SK-N-DZ (cell line): ENCODE measurements at places on chromosomes 16 and 17.
A peak's percentile ranks its signal among the peaks of the same experiment; 100 is the strongest.

- no peak for DNase-seq
These were observed 13.2 kb downstream of the CLUAP1 start for GRCh38 chr16:3513892-3514583.

DNA sequence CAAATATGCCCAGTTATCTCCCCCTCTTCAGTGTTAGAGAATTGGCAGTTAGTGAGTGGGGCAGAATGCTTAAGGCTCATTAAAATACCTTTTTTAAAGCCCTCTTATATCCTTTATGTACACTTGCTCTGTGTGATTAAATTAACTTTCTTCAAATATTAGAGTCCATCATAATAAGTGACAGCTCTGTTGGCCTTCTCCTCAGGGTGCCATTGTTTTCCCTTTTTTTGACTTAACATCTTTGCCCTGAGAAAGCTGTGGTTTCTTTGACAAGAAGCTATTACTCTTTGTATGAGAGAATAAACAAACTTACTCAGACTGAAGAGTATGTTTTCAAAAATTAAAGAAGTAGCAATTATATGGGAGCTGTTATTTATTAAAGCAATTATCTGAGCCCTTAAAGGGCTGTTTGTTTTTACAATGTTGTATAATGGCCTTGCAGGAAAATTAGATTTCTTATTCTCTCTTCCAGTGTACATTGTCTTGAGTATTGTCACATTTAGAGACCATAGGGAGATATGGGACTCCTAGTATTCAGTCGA lies 13.4 kb downstream of the RBBP6 start:
- DNase-seq = no peak

GRCh38 chr17:78450696-78451345 lies 72.4 kb downstream of the PGS1 start:
- DNase-seq = peak; percentile 45

- DNase-seq = no peak
These were observed 66.3 kb upstream of the METRNL start for GRCh38 chr17:83012868-83013778.

GRCh38 chr17:79923974-79924638 lies 84.9 kb upstream of the CBX4 start:
- DNase-seq = peak; percentile 59

- DNase-seq = no peak
These were observed 118.2 kb downstream of the CDK5R1 start for GRCh38 chr17:32604966-32605365.

GRCh38 chr16:47565454-47565853 lies 104.3 kb downstream of the PHKB start:
- DNase-seq = no peak

DNA sequence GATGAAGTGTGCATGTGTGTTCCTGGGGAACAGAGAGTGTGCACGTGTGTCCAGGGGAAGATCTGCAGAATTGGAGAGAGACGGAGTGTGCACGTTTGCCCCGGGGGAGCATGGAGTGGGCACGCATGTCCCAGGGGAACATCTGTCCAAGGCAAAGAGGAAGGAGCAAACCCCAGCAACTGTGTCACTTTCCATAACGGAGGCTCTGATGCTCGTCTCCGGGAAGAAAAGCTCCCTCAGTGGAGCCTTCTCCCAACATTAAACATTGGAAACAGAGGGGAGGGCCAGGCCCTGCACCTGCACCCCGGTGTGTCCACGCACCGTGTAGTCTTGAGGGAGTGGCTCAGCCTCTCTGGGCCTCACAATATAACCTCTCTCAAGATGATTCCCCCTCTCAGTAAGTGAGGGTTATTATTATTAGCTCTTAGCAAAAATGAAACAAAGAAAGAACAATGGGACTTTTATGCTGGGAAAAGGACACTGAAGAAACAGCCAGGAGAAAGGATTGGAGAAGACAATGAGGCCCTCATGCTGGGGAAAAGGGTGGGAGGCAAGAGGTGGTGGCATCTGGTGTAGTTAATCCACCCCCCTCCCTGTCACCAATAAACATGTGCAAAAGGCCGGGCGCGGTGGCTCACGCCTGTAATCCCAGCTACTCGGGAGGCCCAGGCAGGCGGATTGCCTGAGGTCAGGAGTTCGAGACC lies 7.6 kb downstream of the RAB40B start:
- DNase-seq = no peak

- DNase-seq = no peak
These were observed 29.6 kb upstream of the GNAO1 start for GRCh38 chr16:56161658-56162057.

DNA sequence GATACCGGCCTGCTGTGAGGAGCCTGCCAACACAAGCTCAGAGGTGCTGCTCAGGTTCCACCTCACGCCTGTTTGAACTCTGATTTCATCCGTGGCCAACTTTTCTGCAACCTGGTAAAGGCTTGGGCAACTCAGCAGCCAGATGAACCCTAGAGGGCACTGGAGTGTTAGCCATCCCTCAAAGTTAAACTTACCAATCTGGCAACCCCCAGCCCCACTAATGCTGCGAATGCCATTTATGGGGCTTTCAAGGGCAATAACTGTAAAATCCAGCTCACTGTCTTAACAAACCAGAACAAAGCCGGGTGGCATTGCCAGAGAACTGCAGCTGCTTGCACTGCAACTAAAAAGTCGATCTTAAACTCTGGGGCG lies 105.5 kb downstream of the AXIN2 start:
- no peak for DNase-seq
